ENCODE measurements at places on chromosomes 12 and 14.

DNA sequence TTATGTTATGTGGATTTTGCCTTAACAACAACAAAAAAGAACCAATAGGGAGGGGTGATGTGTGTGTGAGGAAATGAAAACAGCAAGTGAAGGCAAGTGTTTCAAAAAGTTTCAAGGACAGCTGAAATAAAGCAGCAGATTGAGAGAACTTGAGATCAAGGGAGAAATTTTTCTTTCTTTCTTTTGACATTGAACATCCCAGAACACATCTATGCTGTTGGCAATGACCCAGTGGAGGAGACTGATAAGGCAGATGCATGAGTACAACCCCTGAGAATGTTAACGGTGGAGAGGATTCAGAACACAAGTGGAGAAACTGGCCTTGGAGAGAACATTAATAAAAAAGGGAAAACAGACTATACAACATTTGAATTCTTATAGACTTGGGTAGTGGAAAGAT, 2.9 kb downstream of the LLPH start:
- no peak for DNase-seq

- no peak for DNase-seq
These were observed 413.6 kb downstream of the BTG1 start for GRCh38 chr12:91732086-91732485.

GRCh38 chr12:130880411-130880885, 8.6 kb downstream of the RAN start:
- DNase-seq, result no peak

GRCh38 chr12:8058506-8058905, 7.7 kb downstream of the C3AR1 start:
- no peak for DNase-seq

DNA sequence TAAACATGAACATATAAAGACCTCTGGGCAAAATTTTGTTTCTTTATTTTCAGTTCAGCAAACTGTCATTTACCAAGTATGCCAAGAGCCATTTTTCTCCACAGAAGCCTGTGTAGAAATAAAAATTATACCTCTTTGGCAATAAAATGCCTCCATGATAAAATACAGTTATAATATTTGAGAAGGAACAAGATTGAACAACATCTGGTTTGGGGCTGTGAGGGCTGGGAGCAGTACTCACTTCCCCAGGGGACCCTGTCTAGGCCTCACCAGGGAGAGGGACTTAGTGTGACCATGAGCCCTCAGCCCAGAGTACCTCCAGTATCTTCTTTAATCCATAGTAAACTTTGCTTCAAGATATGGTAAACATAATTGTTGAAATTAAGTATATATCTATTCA, 65.1 kb downstream of the DAAM1 start:
- DNase-seq, result no peak

- no peak for DNase-seq
These were observed 105.4 kb upstream of the NOS1 start for GRCh38 chr12:117466677-117467362.

GRCh38 chr12:51254536-51254935, 15.7 kb downstream of the SMAGP start:
- no peak for DNase-seq

GRCh38 chr14:73460691-73461127, 2.4 kb upstream of the NUMB start:
- DNase-seq, result no peak

DNA sequence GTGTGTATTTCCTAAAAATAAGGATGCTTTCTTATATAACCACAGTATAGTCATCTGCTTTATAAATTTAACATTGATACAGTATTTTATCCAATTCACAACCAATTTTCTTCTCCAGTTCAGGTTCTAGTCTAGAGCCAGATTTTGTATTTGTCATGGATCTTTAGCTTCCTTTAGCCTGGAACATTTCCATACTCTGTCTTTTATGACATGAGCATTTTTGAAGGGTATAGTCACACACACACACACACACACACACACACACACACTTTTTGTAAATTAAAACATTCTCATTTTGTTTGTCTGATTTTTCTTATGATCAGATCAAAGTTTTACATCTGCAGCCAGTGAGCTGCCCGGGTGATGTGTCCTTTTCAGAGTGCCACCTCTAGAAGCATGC, 25.4 kb downstream of the CGRRF1 start:
- no peak for DNase-seq

DNA sequence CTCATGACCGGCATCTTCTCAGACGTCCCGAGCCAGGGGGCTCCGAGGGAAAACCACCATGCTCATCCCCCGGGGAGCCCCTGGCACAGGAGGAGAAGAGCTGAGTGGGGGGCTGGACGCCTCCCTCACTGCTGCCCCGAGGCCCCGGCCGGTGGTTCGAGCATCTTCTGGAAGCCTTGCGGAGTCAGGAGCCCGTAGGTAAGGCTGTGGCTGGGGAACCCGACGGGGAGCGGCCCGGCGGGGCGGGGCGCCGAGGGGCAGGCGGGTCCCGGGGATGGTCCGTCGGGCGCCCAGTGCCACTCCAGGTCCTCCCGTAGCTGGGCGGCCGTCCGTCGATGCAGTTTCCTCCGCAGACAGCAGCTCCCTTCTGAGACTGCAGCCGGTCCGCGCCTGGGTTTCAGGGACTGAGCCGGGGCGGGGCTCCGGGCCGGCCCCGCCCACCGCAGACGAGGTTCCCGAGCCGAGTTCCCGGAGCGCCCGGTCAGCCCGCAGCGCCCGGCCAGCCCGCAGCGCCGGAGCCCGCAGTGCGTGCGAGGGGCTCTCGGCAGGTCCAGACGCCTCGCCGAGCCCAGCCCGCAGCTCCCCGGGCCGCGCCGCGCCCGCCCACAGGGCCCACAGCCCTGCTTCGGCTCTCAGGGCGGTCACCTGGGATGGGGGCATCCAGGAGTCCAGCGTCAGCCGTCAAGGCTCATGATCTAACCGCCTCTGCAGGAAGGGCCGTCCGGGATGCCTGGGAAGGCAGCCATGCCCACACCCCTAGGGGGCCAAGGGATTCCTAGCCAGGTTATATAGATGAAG, at the start of gene PGF:
TSS of gene PGF (minus strand) at position 369 of the 798 bp plus-strand sequence. CDS start at position 14, 355 bp downstream.
- no peak for DNase-seq

DNA sequence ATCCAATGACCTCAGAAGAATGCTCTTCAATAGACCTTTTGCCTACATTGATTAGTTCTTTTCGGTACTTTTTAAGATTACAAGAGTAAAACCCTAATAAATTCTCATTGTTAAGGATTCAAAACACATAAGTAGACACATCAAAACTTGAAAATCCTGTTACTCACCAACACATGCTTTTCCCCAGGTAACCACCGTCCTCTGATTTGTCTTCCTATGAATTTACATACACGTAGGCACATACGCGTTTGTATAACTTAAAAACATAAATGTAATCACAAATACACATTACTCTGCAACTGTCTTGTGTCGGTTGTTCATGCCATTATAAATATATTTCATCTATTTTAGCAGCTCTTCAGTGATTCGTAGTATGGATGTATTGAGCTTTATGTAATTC, 910 bp upstream of the WASHC4 start:
- DNase-seq, result no peak

DNA sequence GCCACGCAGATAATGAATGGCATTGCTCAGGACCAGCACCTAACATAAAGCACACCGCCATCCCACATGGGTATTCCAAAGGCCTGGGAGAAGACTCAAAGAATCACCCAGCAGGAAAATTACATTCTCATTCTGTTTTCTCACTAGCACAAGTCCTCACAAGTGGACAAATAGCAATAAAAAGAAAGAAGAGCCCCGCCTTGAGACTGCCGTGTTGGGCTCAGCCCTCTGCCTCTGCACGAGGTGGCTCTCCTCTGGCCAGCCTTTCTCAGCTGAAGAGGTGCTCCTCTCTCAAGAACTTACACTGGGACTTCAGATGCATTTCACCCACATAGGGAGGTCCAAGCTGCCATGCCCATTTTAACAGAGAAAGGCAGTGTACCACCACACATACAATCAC, 207.5 kb downstream of the SPTSSA start:
- DNase-seq, result no peak

DNA sequence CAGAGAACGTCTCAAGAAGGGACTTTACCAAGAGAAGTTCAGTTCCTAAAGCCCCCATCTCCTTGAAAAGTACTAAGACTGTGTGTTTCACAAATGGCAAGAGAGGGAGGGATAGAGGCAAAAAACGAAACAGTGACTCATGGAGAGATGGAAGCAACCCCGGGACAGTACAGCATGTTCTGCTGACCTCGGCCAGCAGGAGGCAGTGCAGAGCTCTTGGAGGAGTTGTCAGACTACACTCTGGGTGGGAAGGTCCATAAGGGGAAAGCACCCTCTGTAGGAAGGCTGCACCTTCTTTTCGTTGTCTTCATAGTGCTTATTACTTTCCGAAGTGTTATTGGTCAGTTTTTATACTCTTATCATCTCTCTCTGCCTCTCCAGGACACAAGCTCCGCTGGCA, 525.2 kb upstream of the CCDC196 start:
- DNase-seq, result peak; percentile 23

GRCh38 chr12:114611145-114612018, 72.6 kb downstream of the TBX3 start:
- DNase-seq, result no peak

DNA sequence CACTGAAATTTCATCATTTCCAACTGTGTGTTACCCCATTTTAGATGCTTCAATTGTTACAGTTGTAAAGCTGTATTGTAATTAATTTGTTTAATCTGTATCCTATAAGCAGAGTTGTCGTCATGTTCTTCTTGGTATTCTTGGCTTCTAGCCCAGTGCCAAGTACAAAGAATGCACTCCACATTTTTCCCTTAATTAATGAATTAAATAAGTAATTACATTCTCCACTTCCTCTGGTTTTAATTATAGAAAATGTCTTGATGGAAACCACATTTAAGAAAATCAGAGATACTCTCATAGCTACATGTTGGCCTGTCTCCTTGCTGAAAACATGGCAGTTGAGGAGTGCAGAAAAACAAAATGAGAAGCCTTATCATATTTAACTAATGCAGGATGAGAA, 746 bp downstream of the DNAI7 start:
- DNase-seq, result no peak

DNA sequence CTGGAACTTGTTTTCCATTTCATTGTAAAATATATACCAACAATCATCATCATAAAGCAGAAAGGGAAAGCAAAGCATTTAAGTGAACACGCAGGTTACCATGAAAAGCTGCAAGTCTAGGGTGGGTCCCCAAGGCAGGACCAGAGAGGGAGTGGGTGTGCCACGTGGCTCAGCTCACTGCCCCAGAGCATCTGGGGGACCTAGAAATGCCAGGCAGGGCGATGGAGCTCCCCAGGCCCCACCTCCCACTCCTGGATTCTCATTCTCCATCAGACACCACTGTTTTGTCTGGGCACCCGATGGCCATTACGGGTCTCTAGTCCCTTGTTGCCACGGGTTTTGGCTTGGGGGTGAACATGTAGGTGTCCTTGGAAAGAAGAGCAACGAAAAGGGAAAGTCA, 34.7 kb downstream of the BCL11B start:
- no peak for DNase-seq

DNA sequence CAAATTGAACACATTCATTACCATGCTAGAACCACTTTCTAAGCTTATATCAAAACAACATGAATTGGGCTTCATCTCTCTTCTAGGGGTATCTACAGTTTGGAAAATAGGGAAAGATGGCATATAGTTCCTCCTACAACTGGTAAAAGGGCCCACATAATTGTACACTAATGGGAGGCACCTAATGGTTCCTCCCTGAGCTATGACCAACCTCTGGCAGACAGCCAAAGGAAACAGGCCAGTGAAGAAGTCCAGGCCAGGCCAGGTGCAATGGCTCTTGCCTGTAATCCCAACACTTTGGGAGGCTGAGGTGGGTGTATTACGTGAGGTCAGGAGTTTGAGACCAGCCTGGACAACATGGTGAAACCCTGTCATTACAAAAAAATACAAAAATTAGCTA, 23.2 kb upstream of the APOF start:
- DNase-seq, result no peak

DNA sequence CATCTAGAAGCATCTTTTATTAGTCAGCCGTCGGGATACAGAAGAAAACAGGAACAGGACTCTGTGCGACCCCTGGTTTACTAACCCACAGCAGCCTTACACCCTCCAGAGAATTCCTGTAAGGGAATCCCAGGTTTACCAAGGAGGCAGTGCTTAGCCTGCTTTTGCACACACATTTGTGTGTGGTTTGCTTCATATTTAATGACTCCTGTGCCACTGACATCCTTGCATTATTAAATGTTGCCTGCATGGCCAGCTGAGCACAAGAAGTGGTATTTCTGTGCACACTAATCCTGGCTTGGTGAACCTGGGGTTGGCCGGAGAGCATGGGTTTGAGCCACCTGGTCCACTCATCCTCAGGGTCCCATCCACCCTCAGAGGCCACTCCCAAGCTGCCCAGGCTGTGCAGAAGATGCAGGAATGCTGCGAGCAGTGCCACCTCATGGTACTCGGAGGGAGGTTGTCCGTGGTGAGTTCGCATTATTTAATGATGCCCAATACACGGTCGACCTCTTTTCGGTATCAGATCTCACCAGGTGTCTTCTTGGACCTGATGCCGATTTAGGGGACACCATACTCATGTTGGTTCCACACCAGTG, 152.4 kb upstream of the RTL1 start:
- no peak for DNase-seq

GRCh38 chr14:36028218-36028617, 148.3 kb downstream of the PTCSC3 start:
- no peak for DNase-seq

GRCh38 chr12:39070775-39071174, 165.4 kb upstream of the CPNE8 start:
- no peak for DNase-seq

- no peak for DNase-seq
These were observed 341.0 kb upstream of the E2F7 start for GRCh38 chr12:77406219-77406905.

- DNase-seq, result no peak
These were observed 19.3 kb downstream of the SLC35F4 start for GRCh38 chr14:57846596-57846995.

DNA sequence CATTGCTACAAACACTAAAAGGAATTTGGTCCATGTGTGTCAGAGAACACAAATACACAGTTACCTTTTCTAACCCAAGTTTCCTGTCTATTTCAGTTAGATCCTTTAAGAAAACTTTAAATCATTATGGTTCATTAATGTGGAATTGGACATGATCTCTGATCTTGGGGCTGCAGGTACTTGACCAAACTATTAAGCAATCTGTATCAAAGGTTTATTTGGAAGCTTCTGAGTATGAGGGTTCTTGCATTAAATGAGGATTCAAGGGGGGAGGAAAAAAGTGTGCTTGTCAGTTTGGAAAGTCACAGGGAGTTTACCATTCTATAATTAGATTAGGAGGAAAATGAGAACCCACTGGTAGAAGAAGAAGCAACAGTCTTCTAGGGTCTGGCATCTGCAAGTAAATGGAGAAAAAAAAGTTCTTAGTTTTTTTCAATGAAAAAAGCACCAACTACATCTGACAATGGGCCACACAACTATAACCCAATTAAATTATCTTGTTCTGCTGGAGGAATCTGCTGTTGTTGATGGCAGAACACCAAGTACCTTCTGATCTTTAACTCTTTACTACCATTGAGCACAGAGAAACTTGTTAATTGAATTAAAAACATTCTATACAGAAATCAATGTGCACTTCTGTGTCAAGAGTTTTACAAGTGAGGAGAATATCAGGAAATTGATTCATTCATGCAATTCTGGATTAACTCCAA, 17.5 kb downstream of the GTSF1 start:
- no peak for DNase-seq
